T-helper 17 cell (primary cell): ENCODE measurements at places on chromosomes 16 and 17.

GRCh38 chr16:20899071-20899470 is 1.1 kb downstream of the DCUN1D3 start:
- DNase-seq, result no peak

DNA sequence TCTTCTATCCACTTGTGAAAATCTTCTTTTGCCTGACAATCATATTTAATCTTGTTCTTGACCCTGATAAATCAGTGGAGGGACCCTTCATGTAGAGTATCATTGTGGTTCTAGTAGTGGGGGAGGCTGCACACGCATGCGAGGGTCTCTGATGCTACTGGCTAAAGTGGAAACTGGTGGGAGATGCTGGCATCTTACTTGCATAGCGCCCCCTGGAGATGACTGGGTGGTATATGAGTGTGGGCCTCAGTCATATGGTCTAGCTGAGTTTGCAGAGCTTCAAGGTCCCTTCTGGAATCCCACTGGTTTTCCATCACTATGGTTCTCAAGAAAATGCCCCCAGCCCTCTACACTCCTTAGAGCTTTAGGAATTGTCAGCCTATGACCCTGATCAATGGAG is 236.4 kb upstream of the AXIN2 start:
- no peak for DNase-seq

DNA sequence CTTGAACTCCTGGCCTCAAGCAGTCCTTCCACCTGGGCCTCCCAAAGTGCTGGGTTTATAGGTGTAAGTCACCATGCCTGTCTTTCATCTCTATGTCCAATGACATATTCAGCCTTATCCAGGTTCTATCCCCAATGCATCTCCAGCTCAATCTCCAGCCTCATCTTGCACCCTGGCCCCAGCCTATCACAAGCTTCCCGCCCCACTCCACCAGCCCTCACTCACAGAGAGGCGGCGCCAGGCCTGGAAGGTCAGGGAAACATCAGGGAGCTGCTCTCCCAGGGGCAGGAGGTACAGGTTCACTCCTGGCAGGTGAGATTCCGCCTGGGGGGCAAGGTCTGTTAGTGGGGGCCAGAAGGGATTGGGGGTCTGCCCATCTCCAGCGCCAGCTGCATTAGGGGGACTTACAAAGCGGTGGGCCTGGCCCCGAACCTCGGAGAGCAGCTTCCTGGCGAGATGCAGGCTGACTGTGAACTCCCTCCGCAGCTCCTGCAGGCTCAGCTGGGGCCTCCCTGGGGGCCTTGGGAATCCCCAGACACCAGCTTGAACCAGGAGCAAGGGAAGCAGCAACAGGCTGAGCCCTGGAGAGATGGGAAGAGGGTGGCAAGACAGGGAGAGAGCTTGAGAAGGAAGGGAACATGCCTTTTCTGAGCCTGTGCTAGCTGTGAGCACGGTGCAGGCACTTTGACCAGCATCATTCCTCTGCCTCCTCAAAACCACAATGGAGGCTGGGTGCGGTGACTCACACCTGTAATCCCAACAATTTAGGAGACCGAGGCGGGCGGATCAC is 3.0 kb downstream of the IL27 start:
- no peak for DNase-seq

- DNase-seq, result no peak
Measured at GRCh38 chr17:2995377-2995776, 68.0 kb downstream of the OR1D5 start.

DNA sequence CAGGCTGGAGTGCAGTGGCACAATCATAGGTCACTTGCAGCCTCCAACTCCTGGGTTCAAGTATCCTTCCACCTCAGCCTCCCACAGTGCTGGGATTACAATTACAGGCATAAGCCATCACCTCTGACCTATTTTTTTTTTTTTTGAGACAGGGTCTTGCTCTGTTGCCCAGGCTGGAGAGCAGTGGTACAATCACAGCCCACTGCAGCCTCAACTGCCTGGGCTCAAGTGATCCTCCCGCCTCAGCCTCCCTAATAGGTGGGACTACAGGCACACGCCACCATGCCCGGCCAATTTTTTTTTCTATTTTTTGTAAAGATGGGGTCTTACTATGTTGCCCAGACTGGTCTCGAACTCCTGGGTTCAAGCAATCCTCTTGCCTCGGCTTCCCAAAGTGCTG is 5.6 kb upstream of the GGA2 start:
- no peak for DNase-seq

- no peak for DNase-seq
Measured at GRCh38 chr17:47935961-47936360, 5.4 kb upstream of the PNPO start.

- no peak for DNase-seq
Measured at GRCh38 chr17:40686192-40686591, 17.4 kb downstream of the KRT24 start.

DNA sequence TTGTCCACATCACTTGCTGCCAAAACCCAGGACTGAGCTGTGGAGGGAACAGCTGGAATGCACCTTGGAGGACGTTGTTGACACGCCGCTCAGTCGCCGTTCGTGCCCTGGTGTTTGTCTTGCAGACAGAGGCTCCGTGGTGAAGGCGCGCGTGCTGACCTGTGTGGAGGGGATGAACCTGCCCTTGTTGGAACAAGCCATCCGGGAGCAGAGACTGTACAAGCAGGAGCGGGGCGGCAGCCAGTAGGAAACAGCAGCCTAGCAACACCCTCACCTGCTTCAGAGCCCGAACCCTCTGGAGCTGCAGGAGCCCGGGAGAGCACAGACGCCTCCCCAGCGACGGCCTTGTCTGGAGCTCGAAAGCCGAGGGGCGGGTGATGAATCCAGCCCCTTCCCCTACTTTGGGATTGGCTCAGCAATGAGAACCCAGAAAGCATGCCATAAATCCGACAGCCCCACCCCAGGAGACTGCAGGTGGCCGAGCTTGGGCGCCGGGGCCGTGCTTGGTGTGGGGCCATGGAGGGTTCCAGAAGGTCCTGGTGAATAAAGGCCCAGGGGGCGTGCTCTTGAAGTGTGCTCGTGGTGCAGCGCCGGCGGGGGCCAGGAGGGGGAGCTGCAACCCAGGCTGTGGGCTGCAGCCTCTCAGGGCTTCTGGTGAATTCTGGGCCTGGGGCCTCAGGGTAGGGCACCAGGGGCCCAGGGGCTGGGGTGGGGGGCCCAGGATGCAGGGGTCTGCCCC is 470 bp upstream of the CDK3 start:
- DNase-seq, result peak; percentile 47
